ENCODE measurements at places on chromosomes 1 and 21. TPM values are rescaled to one million over a fixed set of nuclear protein-coding genes. Genes with fewer than 3 reads are reported as not detected.

TXNIP gene
- total RNA-seq, result 773 TPM

DYRK3 gene
- 38.5 TPM for total RNA-seq

CD244 gene
- not detected for total RNA-seq

PPIE gene
- total RNA-seq, result 32.9 TPM

AMPD1 gene
- not detected for total RNA-seq

CDKN2C gene
- total RNA-seq, result 19.8 TPM

TMPRSS3 gene
- total RNA-seq, result not detected

LCE2B gene
- total RNA-seq, result not detected

KCNE2 gene
- not detected for total RNA-seq

AGT gene
- 14.1 TPM for total RNA-seq

C1orf105 gene
- not detected for total RNA-seq

RIPPLY3 gene
- not detected for total RNA-seq

DNA sequence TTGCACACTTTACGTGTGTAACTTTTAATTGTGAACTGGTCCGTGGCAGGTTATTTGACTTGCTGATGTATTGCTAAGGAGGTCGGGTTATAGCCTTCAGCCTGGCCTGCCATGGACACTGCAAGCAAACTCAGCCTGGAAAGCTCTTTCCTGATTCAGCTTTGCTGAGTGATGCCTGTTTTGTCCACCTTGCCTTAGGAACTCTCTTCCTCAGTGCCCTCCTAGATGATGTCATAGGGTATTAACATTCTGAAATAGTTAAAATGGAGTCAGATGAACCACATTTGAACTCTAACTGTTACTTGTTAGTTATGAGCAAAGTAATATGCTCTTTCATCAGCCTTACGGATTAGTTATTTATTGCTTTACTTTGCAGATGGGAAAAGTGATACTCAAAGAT is 446.0 kb downstream of the PCP4 start:
- H3K27ac ChIP-seq, result no peak overlapping the region
- H3K27me3 ChIP-seq, result no peaks in the 10 kb centered on the region
- no peaks in the 10 kb centered on the region for H3K4me1 ChIP-seq
- DNase-seq, result no peak
- no peaks in the 10 kb centered on the region for H3K36me3 ChIP-seq
- H3K4me3 ChIP-seq, result no peak overlapping the region

GRCh38 chr1:233143241-233143640 is 152.3 kb downstream of the PCNX2 start:
- no peak overlapping the region for H3K4me3 ChIP-seq
- no peaks in the 10 kb centered on the region for H3K4me1 ChIP-seq
- no peak for DNase-seq
- no peaks in the 10 kb centered on the region for H3K36me3 ChIP-seq
- H3K27ac ChIP-seq, result no peak overlapping the region

DNA sequence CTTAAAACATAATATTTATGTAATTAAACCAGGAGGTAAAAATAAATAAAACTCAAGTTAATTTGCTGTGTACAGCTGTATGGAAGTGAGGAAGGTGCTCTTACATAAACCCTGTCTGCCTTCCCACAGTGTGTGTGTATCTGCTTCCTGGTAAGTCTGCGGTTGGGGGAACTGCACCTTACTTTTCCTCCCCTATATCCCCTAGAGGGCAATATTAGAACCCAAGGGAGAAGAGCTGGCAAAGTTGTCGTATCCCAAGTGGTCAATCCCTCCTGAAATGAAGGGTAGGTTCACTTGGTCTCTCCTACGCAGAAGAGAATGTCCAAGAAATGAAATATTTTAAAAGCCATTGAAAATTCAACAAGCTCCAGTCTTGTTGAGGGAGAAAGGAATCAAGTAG is 17.8 kb upstream of the JAK1 start:
- no peaks in the 10 kb centered on the region for H3K27me3 ChIP-seq
- no peak for DNase-seq
- no peak overlapping the region for H3K27ac ChIP-seq
- no peak overlapping the region for H3K4me3 ChIP-seq
- H3K4me1 ChIP-seq, result no peaks in the 10 kb centered on the region

DNA sequence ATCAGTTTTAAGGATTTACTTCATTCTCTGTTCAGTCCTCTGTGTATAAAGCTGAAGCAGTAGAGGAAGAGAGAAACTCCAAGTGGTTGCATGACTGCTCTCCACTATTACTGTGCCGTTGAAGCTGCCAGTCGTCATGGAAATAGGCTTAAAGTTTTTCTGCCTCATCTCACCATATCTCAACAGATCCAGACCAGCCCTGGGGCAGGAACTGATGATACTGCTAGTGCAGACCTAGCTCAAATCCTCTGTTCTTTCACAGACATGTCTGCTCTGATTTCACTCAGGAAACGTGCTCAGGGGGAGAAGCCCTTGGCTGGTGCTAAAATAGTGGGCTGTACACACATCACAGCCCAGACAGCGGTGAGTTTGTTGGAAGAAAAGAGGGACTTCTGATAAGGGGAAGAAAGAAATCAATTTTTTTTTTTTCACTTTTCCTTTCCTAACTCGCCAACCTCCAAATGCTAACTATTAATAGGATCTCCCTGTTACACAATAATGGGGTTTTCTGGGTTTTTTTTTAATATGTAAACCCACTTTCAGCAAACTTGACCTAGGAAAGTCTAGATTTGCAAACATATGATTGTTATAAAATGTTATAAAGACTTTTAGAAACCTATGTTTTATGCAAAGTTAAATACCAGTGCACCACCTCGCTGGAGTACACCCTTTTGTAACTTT is 22.2 kb upstream of the STRIP1 start:
- no peaks in the 10 kb centered on the region for H3K27me3 ChIP-seq
- H3K27ac ChIP-seq, result no peak overlapping the region
- no peak overlapping the region for H3K4me3 ChIP-seq
- no peaks in the 10 kb centered on the region for H3K4me1 ChIP-seq

DNA sequence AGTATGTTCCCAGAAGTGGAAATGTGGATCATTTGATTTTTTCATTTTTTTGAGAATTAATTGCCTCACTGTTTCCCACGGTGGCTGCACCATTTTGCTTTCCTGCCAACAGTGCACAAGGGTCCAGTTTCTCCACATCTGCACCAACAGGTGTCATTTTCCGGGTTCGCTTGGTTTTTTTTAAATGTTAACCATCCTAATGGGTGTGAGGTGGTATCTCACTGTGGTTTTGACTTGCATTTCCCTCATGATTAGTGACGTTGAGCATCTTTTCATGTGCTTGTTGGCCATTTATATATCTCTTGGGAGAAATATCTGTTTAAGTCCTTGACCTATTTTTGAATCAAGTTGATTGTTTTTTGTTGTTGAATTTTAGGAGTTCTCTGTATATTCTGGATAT is 3.0 kb downstream of the COL6A2 start:
- H3K27me3 ChIP-seq, result no peaks in the 10 kb centered on the region
- peak overlapping the region; percentile 86 for H3K27ac ChIP-seq
- peaks cover 5% of the 10 kb centered on the region for H3K36me3 ChIP-seq
- DNase-seq, result no peak

DNA sequence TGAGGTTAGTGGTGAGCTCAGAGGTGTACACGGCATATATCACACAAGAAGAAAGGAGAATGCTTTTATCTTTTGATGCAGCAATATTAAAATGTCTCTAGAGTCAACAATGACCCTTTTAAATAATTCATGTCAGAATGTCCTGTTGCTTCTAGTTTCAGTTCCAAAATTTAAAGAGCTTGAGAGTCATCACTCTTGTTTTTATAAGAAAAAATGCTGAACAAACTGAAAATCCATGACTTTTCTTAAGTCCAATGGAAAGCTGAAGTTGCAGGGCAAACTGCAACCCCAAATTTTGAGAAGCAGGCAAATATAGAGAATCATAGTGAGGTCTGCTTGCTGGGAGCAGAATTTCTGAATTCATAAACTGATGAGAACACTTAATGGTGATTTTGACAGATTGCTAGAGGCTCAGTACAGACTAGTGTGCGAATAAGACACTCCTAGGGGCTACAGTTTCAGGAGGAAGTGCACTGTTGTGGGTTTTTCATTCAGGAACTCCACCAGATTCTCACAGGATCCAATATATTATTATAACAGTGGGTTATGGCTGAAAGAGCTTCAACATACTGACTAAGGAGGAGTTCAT is 135.1 kb downstream of the CLIC6 start:
- no peak for DNase-seq
- H3K27ac ChIP-seq, result no peak overlapping the region

DNA sequence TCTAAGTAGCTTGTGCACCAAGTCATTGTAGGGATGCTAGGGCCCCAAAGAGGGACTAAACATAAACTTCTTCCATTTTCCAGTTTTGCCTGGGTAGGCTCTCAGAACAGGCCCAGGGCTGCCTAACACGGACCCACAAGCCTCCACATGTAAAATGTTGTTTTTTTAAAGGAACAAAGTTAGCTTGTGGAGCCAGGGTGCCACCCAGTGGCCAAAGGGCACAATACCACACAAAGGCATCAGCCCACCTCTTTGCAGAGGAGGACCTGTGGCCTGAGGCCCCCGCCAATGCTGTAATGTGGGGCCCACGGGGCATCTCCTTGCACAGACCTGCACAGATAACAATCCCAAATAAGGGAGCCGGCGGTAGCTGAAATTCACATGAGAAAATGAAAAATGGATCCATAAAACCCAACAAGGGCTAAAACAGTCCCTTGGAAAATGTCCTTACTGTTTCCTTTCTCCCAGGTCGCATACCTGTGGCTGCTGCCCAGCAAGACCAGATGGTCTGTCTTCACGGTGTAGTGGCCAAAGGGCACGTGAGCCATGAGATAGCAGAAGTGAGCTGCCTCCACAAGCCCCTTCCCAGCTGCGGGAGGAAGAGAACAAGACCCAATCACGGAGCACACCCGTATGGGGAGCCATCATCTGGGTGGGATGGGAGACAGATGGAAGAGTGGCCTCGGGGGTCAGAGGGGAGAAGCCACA is 23.8 kb downstream of the SEC16B start:
- H3K4me1 ChIP-seq, result no peaks in the 10 kb centered on the region
- H3K36me3 ChIP-seq, result no peaks in the 10 kb centered on the region
- H3K27ac ChIP-seq, result no peak overlapping the region
- no peaks in the 10 kb centered on the region for H3K27me3 ChIP-seq
- H3K4me3 ChIP-seq, result no peak overlapping the region

GRCh38 chr1:41442697-41443251 is 41.7 kb downstream of the EDN2 start:
- no peaks in the 10 kb centered on the region for H3K4me1 ChIP-seq
- H3K36me3 ChIP-seq, result no peaks in the 10 kb centered on the region
- no peak overlapping the region for H3K27ac ChIP-seq
- no peak for DNase-seq
- H3K4me3 ChIP-seq, result no peak overlapping the region

GRCh38 chr1:150034336-150034735 is 23.8 kb upstream of the OTUD7B start:
- H3K27me3 ChIP-seq, result no peaks in the 10 kb centered on the region
- no peak for DNase-seq
- no peaks in the 10 kb centered on the region for H3K36me3 ChIP-seq
- no peaks in the 10 kb centered on the region for H3K4me1 ChIP-seq
- no peak overlapping the region for H3K27ac ChIP-seq
- no peak overlapping the region for H3K4me3 ChIP-seq

- H3K4me3 ChIP-seq, result no peak overlapping the region
- no peak for DNase-seq
- no peaks in the 10 kb centered on the region for H3K36me3 ChIP-seq
- H3K4me1 ChIP-seq, result no peaks in the 10 kb centered on the region
- no peak overlapping the region for H3K27ac ChIP-seq
Observed at GRCh38 chr1:121586369-121587229, 401.8 kb downstream of the SRGAP2C start.

GRCh38 chr1:237500566-237500965 is 390.2 kb downstream of the ZP4 start:
- H3K27ac ChIP-seq, result no peak overlapping the region
- H3K36me3 ChIP-seq, result no peaks in the 10 kb centered on the region
- H3K27me3 ChIP-seq, result no peaks in the 10 kb centered on the region
- no peak overlapping the region for H3K4me3 ChIP-seq
- no peaks in the 10 kb centered on the region for H3K4me1 ChIP-seq
- no peak for DNase-seq

GRCh38 chr1:70542030-70542429 is 131.0 kb downstream of the CTH start:
- H3K4me1 ChIP-seq, result no peaks in the 10 kb centered on the region
- no peaks in the 10 kb centered on the region for H3K27me3 ChIP-seq
- no peak overlapping the region for H3K27ac ChIP-seq
- no peaks in the 10 kb centered on the region for H3K36me3 ChIP-seq

GRCh38 chr1:178490136-178490535 is 6.6 kb downstream of the CLEC20A start:
- no peaks in the 10 kb centered on the region for H3K27me3 ChIP-seq
- H3K4me3 ChIP-seq, result no peak overlapping the region
- no peaks in the 10 kb centered on the region for H3K36me3 ChIP-seq

DNA sequence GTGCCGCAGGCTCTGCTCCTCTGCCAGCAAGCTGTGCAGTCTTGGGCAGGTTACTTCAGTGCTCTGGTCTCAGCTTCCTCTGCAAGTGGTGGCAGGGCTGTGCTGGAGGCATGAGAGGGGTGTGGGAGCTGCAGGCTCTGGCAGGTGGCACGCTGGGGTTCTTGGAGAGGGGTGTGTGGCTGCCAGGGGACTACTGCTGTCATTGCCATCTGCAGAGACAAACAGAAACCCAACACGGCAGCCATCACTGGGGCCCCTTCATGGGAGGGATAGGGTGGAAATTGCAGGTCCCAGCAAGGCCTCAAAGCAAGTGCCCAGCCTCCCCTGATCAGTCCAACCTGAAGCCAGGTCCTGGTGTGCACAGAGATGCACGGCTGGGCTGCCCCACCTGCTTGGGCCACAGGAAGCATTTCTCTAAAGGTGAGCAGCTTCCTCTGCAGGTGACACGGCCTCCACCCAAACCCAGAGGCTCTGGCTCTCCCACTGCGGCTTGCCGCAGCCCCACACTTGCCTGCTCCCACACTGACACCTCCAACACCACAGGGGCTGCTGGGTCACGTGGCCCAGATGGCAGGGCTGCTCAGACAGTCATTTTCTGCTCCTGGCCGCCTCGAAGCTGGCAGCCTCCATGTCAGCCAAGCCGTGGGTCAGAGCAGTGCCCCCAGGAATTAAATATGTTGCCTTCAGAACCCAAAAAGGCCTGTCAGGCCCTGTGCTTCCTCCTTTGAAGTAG is 4.1 kb upstream of the COL6A2 start:
- no peak for DNase-seq
- H3K36me3 ChIP-seq, result peaks cover 2% of the 10 kb centered on the region
- peak overlapping the region; percentile 91 for H3K27ac ChIP-seq
- peaks cover 22% of the 10 kb centered on the region for H3K4me1 ChIP-seq
- H3K27me3 ChIP-seq, result no peaks in the 10 kb centered on the region

DNA sequence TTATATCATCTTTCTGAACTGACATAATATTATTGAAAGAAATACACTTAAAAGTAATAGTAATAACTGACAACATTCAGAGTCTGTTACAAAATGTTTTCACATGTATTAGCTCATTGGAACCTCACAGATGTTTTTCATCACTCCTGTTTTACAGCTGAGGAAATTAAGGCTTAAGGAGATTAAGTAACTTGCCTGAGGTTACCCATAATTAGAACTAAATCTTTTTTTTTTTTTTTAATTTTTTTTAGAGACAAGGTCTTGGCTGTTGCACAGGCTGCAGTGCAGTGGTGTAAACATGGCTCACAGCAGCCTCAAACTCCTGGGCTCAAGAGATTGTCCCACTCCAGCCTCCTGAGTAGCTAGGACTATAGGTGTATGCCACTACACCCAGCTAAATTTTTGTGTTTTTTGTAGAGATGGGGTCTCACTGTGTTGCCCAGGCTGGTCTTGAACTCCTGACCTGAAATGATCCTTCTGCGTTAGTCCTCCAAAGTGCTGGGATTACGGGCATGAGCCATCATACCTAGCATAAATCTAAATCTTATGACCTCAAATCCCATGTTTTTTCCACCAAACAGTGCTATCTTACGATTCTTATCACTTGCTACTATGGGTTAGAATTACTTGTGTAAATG is 64.7 kb upstream of the MACF1 start:
- H3K4me1 ChIP-seq, result peaks cover 13% of the 10 kb centered on the region
- no peaks in the 10 kb centered on the region for H3K36me3 ChIP-seq
- H3K4me3 ChIP-seq, result no peak overlapping the region

- DNase-seq, result peak; percentile 13
- H3K27ac ChIP-seq, result no peak overlapping the region
- H3K4me1 ChIP-seq, result no peaks in the 10 kb centered on the region
Observed at GRCh38 chr1:194568610-194569009, 1382.2 kb upstream of the B3GALT2 start.

Measured in fibroblast of lung (primary cell).